NCI-H1092 (cell line): ENCODE measurements at places on chromosomes 16 and 17.

- DNase-seq: no peak
These were observed 5.1 kb downstream of the BAHCC1 start for GRCh38 chr17:81400154-81400977.

DNA sequence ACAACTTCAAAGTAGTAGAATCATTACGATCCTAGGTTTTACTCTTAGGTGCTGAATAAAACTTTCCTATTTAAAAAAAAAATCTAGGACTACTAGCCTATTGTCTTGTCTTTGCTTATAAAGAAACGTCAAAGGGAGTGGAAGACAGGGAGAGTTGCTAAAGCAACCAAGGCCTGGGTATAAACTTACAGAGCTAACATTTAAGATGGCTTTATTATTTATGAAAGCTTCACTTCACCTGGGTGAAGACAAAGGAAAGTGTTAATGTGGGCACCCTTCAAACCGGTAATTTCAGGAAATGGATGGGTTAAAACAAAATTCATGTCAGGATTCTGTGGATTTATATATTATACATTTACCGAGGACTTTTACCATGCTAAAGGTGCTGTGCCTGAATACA is 2.5 kb downstream of the DUSP14 start:
- no peak for DNase-seq

DNA sequence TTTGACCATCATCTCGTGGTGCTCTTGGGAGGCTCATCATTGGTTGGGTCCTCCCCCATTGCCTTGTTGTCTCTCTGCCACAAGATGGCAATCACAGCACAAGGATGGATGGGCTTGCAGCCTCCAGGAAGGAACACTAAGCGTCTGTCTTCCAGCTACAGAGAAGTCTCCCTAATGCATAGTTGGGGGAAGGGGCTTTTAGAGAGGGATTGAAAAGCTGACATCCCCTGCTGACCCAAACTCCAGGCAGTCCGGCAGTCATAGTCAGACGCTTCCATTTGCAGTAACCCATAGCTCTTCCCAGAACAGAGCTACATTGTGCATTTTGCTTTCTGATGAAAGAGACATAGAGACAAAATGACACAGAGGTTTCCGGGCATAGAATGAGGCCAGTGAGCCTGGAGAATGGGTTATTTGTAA is 111.4 kb downstream of the UTP18 start:
- DNase-seq: peak; percentile 62

DNA sequence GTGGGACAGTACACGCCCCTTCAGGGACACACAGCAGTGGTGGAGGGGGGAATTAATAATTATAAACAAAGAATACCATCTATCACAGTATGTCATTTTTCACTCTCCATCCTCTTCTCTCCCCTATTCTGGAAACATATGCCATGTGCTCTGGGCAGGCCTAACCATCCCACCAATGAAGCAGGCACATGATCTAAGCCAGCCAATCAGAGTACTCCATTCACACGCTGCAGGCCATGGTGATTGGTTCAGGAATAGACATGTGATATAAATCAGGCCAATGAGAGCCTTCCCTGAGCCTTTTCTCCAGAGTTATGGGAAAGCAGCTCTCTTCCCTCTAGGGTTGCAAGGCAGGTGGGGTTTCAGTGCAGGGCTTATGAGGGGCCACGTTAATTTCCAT is 36.5 kb downstream of the GSG1L start:
- DNase-seq: no peak

DNA sequence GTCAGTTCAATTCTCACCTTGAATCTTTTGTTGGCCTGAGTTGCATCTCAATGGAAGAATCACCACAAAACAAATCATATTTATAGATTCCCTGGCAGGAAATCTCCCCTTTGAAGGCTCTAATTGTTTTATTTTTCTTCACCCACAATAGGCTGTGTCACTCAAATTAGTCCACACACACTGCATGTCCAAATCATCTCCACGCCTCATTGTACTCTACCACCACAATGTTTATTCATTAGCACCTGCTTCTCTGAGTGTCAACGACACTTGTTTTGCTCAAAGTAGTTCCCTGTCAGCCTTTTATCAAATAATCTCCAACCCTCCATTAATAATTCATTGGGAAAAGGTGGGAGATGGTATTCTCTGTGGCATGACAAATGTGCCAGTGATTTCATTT is 164.3 kb downstream of the ABCC12 start:
- DNase-seq: no peak

GRCh38 chr17:78306913-78307312 is 53.0 kb downstream of the SOCS3 start:
- no peak for DNase-seq

DNA sequence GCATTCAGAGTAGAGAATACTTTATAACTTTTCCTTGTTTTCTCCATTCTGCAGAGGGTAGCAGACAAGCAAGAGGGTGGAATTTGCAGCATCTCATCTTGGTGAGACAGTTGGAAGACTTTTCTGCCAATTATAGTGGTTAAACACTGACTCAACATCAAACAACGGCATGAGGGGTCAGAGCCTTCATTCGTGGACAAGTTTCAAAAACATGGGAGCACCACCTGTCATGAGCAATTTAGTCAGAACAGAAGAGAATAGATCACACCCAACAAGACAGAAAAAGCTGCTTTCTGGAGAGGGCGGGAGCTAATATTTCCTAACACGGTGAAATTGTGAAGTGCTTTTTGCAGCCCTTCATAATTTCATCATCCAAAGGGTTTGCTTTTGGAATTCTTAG is 17.9 kb upstream of the ZNF652 start:
- DNase-seq: no peak

DNA sequence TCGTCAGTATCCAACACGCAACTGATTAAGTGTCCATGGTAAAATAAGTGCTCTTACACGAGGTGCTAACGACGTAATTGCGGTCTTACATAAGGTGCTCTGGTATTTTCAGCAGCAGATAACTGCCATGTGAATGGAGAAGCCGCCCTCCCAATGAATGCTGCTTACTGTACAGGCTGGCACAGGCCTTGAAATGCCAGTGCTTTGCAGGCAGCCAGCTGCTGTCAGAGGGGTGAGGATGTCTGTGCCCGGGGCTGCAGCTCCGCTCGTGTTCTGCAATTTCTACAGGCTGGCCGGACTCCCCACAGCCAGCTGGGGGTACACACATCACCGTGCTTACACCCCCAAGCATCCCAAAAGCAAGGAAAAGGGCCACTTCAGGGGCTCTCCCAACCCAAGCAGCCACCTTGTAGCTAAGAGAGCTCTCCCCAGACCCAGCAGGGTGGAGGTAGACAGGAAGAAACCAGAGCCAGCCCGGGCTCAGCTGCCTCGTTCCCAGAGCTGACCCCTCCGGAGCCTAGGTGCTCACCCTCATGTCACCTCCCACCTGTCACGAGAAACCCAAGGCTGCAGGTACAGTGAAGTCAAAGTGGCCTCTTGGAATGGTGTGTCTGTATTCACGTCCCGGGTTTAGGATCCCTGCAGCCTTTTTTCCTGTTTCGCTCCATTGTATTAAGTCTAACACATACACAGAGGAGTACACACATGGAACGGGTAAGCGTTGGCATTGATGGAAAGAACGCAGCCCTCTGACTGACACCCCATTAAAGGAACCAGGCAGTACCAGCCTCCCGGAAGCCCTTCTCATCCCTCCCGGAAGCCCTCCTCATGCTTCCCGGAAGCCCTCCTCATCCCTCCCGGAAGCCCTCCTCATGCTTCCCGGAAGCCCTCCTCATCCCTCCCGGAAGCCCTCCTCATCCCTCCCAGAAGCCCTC is 27.2 kb upstream of the RPH3AL start:
- no peak for DNase-seq
